ENCODE measurements at places on chromosomes 6 and 20.
A peak's percentile ranks its signal among the peaks of the same experiment; 100 is the strongest.

GRCh38 chr6:23091795-23092194 lies 522.4 kb downstream of the HDGFL1 start:
- DNase-seq = no peak

- peak; percentile 73 for DNase-seq
Observed at GRCh38 chr20:4956200-4956810, 45.0 kb downstream of the SLC23A2 start.

- peak; percentile 92 for DNase-seq
Observed at GRCh38 chr6:27873021-27873940, 38.9 kb downstream of the OR2B2 start.

DNA sequence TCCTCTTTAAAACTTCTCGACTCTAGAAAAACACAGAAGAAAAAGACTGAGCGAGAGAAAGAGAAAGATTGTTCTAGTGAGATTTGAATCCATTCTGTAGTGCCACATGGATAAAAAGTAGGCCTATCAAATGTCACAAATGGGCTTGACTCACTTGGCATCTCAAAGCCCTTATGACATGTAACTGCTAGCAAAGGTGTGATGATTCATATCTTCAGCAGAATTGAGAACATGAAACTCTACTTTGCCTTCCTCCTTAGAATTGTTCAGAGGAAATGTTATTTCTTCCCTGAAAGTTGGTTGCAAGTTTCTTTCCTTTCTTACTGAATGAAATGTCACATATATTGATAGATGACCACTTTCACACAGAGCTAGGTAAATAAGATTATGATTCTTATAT lies 40.4 kb upstream of the DUSP22 start:
- DNase-seq = no peak

GRCh38 chr20:575230-575629 lies 31.6 kb upstream of the CSNK2A1 start:
- DNase-seq = no peak

DNA sequence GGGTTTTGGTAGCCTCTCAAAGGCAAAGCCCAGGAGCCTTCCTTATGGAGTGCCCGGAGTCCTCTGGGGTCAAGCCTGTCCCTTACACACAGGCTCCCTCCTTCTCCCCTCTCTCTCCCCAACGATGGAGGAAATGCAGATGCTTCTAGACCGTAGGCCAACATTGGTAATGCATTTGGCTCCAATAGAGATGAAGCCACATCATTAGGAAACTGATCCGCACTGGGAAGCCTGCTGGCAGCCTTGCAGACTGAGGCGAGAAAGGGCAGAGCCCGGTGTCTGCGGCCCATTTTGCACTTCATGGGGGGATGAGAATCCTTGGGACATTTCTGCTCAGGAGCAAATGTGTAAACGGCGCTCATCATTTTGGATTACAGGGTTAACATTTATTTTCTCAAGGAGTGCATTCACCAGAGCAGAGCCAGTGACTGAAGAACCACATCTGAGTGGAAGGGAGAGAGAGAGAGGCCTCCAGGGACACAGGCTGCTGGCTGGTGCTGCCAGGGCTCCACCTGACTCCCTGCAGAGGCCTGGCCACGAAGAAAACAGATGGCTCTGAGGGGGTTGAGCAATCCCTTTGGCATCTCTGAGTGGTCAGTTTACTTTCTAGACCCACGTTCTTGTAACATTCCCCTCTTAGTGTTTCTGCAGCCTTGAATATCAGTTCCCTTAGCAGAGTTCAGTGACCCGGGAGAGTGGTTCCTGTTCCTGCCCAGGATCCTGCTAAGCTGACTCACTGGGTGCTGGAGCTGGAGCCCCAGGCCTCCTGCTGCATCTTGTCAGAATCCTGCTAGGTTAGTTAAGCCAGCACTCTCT lies 4.4 kb upstream of the CST3 start:
- no peak for DNase-seq

DNA sequence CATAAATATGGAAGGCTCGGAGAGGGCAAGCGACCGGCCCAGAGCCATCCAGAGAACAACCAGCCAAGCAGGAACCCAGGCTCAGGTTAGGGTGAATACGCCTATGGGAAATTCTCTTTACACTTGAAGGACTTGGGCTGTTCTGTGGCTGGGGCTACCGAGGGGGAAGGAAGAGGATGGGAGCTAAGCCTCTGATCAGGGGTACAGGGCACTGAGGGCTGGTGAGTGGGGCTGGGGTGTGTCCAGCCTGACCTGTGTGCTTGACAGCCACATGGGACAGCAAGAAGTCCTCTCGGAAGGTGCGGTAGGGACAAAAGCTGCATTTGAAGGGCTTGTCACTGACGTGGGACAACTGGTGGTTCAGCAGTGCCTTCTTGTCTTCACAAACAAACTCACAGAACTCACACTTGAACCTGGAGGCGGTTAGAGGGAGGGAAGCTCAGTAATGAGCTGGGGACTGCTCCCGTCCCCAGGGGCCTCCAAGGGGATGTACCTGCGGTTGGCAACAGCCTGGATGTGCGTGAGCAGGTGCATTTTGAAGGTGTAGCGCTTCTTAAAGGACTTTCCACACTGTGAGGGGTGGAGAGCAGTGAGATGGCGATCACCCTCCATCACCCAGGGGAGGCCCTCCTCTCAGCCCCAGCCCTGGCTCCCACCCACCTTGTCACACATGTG lies 11.9 kb downstream of the ZNF335 start:
- no peak for DNase-seq

DNA sequence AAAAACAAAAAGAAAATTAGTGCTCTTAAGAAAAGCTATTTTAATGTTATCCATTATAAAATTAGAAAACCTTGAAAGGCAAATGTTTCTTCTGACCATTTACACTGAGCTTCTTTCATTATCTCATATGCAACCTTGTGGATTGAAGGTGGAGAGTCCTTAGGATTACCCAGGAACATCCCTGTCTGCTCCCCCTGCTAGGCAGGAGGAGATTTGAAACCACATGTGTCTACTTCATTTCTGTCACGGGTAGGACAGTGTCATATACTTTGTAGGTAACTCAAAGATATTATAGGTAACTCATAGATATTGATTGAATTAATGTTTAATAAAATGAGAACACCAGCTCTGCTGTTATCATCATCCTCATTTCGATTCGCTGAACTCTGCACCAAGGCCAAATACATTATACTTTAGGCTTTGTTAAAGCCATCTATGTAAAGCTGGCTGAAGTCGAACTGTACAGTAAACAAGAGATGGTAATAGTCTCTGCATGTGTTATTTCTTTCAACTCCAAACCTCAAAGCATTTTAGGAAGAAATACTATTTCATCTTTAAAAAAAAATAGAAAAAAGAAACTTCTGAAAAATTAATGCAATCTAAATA lies 49.5 kb downstream of the HDAC2 start:
- no peak for DNase-seq

DNA sequence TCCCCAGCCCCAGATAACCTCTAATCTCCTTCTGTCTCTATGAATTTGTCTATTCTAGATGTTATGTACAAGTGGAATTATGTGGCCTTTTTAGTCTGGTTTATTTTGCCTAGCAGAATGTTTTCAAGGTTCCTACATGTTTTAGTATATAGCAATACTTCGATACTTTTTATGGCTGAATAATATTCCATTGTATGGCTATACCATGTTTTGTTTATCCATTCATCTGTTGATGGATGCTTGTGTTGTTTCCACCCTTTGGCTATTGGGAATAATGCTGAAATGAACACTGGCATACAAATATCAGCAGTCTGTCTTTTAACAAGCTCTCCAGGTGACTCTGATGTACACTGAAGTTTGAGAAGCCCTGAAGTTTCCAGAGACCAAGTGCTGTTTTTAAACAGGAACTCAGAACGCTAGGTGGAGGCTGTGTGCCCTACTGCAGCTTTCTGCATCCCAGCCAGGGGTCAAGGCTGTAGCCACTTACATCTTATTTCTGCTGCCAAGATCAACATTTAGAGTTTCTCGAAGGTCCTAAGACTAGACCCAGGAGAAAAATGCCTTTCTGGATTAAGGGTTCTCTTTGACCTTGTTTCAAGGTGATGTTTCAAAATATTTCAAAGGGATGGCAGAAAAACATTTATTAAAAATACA lies 123.0 kb downstream of the SOBP start:
- DNase-seq = no peak

DNA sequence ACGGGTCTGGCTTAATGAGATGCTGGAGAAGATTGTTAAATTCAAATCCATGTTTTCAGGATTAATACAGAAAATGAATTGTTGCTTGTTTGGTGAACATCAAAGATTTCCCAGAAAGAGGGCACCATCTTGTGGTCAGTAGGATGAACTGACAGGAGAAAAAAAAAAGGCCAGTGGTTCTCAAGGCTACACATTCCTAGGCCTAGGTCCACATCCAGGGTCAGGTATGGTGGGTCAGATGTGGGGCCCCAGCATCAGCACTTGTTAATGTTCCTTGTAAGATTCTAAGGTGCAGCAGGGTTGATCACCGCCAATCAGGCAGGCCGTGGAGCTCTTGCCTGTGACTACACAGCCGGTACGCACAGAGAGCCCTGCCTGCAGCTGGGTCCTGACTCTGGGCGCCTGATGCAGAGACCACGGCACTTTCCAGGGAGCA lies 34.0 kb upstream of the FOXO3 start:
- peak; percentile 65 for DNase-seq

GRCh38 chr6:156183678-156184077 lies 593.5 kb upstream of the ARID1B start:
- peak; percentile 41 for DNase-seq

- DNase-seq = no peak
Observed at GRCh38 chr6:19465760-19466159, 371.4 kb upstream of the ID4 start.

GRCh38 chr6:87154641-87154992 lies 748 bp upstream of the ZNF292 start:
- no peak for DNase-seq

DNA sequence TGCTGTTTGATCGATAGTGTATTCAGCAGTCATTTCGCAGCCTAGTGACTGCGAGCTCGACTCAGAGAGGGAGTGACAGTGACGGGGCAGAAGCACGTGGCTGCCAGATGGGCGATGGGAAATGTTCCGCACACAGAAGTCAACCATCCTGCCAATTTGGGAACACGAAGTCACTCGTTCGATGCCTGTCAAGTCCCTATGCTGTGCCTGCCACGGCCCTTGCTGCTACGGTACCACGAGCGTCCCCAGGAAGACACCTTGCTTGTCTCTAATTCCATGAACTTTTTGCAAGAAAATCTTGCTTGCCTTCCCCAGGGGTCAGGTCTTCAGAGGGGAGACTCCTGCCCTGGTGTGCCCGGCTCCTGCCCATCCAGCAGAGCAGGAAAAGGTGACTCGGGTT lies 17.0 kb upstream of the STX16 start:
- DNase-seq = no peak

DNA sequence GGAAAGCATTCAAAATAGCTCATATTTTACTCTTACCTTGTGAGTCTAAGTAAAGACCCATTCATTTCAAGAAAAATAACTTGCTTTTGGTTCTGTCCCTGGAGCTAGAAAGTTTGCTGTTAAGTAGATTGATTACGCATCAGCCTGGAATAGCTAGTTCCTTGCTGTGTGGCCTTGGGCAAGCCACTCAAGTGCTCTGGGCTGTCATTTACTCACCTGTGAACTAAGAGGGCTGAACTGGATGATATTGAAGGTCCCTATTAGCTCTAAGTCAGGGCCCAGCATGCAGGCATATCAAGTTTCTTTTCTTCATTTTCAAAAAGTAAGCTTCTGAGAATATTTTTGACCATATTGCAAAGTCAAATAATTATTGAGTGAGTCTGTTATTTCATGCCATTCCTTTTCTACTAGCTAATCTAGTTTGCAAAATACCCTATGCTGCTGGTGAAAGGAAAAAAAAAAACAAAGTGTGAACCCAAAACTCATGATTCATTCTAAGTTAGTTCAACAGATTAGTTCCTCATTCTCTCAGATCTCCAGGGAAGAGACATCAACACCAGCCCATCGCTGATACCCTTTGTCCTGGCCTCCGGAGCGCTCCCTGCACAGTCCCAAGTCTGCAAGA lies 106.5 kb upstream of the GMDS start:
- no peak for DNase-seq

DNA sequence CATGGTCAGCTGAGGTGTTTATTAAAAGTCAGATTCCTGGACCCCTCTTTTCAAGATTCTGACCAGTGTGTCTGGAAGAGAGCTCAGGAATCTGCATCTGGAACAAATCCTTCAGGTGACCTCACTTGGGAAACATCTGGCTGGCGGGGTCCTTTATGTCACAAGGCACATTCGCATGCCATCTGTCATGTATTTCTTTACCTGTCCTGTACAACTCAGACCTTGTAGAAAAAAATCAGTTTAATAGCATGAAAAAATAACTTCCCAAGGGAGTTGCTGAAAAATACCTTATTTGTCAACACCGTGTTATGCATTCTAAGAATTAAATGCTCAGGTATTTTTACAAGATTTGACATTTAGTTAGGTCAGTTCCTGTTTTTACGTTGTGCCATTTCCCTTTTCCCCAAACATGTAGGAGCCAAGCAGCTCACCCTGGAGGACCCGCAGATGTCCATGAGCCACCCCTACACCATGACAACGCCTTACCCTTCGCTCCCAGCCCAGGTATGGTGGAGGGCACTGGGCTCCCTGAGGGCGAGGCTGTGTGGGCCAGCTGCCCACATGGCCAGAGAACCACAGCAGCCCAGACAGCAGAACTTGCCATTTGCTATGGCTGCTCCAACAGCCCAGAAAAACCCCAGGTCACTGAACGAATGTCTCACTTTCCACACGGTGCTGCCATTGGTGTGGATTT lies 4.0 kb downstream of the IRF4 start:
- no peak for DNase-seq

DNA sequence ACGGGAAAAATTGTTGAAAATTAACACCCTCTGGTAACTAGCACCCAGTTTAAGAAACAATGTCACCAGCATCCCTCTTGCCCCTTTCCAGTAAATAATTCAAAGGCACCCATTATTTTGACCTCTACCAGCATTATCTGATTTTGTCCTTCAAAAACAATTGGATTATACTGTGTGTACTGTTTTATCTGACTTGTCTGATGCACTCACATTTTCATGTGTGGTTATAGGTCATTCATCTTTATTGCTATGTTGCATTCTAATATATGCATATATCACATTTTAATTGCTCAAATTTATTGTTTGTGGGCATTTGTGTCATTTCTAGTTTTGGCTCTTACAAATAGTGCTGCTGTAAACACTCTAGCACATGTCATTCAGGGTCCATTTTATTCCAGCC lies 260.9 kb upstream of the PRDM1 start:
- DNase-seq = no peak

- no peak for DNase-seq
Observed at GRCh38 chr6:111002350-111002749, 20.5 kb downstream of the RPF2 start.

DNA sequence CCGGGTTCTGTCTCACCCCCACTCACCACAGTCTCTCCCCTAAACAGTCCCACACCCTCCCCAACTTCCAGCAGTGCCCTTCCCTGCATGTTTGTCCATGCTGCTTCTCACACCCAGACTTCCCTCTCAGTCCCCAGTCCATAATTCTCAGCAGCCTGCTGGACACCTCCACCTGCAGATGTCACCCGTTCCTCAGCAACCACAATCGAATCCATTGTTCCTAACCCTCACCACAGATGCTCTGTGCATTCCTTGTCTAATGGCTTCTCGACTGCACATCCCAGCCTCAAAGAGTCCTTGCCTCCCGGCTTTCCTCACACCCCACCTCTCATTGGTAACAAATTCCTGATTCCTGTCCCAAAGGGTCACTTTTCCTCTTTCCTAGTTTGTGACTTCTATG lies 55.6 kb downstream of the GOPC start:
- DNase-seq = peak; percentile 2

Data from DMS53 (cell line).